ENCODE measurements at places on chromosomes 2 and 18.

- DNase-seq = no peak
Measured at GRCh38 chr2:11067221-11068078, 87.8 kb upstream of the SLC66A3 start.

DNA sequence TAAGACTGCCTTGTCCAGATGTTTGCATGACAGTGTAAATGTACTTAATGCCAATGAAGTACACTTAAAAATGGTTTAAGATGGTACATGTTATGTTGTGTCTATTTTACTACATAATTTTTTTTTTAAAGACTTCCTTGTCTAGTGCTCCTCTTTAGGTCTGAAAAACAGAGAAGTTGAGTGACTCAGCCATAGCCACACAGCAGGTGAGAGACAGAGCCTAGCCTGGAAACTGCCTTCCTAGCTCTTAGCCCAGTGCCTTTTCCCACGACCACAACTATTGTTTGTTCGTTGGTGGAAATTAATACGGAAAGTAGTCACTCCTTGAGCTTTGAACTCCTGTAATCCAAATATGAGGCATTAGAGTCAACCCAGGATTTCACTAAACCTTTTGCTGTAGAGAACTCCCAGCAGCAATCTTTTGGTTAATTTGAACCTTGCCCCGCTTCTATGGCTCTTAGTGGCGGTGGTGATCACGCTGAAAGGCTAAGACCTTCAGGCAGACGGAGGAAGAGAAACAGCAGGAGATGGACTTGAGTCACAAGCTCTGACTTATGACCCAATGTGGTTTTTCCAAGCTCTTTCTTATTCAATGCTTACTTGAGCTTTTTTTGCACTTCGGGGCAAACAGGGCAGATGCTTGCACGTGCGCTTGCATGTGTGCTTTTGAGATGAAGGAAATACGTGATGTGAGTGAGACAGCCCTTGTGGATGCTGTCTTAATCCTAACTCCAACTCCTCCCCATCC, 21.2 kb downstream of the TRIB2 start:
- DNase-seq = no peak

GRCh38 chr18:32048507-32049091, 30.0 kb downstream of the RNF125 start:
- no peak for DNase-seq

DNA sequence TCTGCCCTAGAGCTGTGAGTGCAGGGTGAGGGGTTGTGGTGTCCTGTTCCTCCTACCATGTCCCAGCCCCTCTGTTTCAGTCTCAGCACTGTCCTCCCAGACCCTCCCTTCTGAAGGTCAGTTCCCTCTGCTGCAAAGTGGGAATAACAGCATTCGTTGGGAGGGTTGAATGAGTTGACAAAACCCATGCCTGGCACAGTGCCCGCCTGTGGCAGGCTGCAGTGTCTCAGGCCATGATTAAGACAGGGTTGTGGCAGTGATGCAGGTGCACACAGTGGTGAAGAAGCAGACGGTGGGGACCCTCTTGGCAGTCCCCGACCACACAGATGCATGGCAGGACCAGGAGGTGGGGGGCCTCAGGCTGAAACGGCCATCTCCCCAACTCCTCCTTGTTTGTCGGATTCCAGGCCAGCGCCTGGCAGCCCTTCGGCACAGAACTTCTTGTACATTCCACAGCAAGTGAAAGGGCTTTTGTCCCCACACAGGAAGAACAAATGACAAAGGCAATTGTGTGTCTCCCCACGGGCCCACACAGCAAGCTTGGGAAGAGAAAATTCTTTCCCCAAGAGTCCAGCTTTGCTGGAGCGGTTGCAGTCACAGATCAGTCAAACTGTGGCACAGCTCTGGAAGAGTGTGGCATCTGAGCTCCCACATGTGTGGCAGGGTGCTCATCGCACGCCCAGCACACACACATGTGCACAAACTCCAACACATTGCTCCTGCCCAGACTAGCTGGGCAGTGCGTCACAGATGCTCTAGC, 92.0 kb upstream of the MSH2 start:
- no peak for DNase-seq

GRCh38 chr2:42028571-42029148, 19.2 kb upstream of the PKDCC start:
- no peak for DNase-seq

- no peak for DNase-seq
Measured at GRCh38 chr2:66437109-66437690, 2.3 kb downstream of the MEIS1 start.

GRCh38 chr2:902584-902983, 48.1 kb upstream of the SNTG2 start:
- no peak for DNase-seq

DNA sequence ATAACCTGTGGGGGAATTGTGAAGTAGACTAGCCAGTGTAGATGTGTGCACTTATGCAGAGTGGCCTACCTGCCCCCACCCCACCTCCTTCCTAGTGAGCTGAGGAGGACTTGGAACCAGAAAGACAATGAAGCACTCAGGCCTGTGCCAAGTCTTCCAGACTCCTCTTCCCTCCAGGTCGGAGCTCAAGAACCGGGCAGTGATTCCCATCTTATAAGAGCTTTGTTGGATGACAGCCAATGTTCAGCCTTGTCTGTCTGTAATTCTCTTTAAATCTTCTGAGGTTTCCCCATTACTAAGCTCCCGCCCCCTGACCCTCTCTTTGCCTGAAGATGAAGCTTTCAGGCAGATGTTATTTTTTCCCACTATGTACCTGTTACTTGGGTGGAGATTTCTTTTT, 121.0 kb downstream of the SMAD2 start:
- DNase-seq = no peak

DNA sequence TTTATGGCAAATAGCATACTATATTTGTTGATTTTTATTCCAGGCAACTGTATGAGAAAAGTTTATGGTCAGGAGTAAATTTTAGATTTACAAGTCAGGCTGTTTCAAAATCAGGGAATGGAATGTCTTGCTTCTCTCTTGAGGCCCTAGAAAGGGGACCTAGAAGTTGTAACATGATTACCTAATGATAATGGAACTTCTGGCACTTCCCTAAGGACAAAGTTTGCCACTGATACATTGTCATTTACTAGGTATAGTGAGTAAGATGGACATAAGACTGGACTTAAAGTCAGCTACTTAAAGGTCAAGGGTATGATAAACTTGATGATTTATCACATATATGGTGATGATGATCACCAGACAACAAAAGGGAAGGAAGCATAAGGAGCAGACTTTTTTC, 103.3 kb upstream of the VRK2 start:
- no peak for DNase-seq
